Amniotic stem cell (primary cell): ENCODE measurements at places on chromosomes 3 and 15.

DNA sequence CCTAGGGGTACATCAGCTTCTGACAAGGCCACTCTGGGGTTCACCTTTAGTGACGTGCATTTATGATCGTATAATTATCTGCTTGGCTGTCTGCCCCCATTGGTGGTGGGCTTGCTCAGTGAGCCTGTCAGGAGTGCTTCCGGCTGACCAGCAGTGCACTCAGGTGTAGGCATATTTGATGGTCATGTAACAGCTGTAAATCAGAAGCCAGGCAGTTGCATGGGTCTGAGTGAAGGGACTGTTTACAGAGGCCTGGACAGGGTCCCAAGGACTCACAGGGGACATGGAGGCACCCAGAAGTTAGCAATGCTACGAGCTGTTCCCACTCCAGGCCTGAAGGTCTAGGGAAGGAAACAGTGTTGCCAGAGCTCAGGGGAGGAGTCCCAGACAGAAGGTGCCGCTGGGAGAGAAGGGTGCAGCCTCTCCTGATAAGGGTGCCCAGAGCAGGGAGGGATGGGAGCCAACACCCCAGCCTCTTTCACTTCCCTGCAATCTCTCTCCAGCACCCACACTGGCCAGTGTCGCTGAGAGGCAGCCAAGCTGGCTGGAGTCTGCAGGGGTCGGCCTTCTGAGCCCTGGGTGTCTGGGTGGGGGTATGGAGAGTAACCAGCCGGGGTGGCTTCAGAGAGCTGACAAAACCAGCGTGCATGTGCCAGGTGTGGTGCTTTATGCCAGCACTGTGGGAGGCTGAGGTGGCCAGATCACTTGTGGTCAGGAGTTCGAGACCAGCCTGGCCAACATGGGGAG, 61.3 kb upstream of the PRR23E start:
- no peak for DNase-seq

DNA sequence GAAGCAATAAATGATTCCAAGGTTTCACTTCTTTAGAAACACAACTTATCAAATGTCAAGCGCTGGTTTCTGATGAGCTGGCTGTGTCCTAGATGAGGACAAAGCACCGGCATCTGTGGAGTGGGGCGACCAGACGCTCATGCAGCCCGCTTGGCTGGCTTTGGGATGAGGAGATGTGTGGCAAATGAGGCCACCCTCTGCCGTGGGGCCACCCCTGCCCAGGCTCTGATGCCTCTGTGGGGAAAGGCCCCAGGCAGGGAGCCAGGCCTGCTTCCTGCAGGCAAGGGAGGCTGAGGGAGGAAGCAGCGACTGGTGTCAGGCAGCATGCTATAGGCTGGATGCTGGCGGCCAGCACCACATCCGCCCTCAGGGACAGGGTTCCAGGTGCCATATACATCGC, 102.9 kb downstream of the HERC2 start:
- no peak for DNase-seq

- DNase-seq, result no peak
Measured at GRCh38 chr3:177783767-177784166, 586.5 kb upstream of the TBL1XR1 start.

DNA sequence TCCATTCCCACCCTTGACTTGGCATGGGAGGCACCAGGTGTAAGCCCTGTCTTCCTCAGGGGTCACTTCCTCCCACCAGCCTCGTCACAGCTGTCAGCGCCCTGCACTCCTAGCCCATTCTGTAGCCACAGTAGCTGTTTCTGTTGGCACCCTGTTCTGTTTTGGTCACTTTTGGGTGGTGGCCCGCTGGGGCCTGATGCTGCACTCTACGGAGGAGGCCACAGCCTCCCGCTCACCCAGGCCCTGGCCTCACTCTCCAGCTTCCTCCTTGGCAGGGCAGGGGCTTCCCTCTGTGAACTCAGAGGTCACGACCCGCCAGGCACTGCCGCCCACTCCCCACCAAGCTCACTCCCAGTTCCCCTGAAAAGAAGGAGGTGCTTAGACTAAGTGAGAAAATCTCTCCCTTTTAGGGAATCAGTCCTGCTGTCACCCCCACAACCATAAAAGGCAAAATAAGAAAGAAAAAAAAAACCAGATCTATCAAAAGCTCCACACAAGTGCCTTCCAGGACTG, 68.4 kb downstream of the MGLL start:
- DNase-seq, result no peak

DNA sequence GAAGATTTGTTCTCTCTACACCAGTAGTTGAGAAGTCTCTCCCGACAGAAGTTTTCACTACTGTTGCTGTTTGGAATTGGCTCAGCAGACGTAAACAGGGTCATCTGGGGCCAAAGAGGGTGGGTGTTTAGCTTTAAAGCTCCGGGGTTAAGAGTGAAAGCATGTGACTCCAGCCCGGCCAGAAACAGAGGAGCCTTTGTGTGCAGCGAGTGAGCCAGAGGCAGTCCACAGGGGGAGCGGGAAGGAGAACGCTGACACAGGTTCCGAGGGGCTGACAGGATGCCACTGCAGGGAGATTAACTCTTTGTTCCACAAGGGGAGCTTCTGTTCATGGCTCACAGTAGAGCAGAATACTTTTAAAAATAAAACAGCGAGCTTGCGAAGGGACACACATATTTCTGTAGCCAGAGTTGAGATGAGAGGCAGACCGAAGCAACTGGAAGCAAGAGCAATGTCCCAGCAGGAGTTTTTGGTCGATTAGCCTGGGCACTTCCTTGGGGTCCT, 26.9 kb downstream of the BMF start:
- DNase-seq, result no peak

DNA sequence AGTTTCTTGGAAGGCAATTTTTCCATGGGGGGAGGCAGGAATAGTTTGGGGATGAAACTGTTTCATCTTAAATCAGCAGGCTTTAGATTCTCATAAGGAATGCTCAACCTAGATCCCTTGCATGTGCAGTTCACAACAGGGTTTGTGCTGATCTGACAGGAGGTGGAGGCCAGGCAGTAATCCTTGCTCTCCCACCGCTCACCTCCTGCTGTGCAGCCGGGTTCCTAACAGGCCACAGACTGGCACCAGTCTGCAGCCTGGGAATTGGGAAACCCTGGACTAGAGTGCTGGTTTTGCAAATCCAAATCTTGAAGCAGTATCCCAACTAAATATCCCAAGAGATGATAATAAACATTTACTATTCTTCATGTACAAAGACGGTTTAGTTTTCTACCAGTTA, 256.3 kb upstream of the TMCO5A start:
- no peak for DNase-seq

DNA sequence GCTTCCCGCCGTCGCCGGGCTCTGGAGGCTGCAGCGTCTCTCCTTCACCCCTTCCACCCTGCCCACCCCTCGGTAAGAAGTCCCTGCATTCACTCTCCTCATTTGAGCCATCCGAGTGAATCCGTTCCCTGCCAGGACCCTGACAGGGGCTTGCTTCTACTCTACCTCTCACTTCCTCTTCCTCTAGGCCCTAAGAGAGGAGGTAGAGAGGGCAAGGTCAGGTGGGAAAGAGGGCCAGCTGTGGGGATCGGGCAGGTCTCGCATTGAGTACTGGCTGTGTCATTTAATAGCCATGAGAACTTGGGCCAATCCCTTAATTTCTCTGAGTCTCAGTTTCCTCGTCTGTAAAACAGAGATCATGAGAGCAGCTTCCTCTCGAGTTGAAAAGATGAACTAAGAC, 283.6 kb downstream of the UACA start:
- DNase-seq, result no peak

DNA sequence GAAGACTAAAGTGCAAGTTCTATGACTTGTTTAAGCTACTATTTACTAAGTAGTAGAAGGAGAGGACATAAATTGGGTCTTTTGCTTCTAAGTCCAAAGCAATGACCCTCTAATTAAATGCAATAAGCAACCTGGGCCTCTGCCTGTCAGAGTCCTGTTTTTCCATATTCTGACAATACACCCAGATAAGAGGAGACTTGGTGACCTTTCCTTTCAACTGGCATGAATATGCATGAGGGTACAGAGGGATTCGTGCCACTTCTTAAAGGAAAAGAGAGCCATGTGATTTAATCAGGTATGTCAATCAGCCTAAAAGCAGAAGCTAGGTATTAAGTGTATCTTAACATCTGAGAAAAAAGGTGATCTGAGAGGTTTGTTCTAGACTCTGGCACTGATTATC, 50.7 kb upstream of the FGF7 start:
- DNase-seq, result no peak

DNA sequence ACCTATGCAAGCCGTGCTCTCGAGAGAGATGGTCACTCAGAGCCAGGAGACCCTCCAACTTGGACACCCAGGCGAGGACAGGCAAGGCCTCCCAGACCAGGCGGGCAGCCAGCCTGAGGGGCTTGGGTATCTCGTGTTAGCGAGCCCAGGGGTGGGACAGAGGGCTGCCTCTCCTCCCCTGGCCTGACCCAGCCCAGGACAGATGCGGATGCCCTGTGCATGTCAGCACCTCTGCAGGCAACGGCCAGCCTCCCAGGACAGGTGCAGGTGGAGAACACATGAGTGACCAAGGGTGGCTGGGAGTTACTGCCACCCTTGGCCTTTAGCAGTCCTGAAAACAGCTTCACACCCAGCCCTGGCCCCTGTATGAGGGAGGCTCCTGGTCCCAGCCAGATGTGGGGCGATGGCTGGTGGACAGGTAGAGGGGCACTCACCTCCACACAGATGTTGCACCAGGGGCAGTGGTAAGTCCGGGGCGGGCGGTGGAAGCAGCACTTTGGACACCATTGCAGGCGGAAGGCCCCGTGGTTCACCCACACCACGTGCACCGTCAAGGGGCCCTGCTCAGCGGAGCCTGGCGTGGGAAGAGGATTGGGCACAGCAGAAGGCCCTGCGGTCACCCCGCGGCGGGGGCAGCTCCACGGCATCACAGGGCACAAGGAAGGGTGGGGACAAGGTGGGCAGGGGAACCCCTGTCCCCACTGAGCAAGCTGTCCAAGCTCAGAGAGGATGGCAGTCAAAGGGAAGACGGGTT, 2.1 kb downstream of the ZDHHC19 start:
- DNase-seq, result no peak

DNA sequence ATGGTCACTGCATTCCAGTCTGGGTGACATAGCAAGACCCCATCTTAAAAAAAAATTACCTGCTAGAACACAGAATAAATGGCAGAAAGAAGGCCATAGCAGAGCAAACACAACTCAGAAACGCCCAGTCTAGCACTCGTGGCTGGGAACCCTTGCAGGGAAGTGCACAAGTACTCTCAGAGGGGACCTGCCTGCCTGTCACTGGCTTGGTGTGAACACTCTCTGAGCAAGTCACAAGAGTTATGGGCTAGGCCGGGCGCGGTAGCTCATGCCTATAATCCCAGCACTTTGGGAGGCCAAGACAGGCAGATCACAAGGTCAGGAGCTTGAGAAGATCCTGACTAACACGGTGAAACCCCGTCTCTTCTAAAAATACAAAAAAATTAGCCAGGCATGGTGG, 17.2 kb downstream of the SFMBT1 start:
- no peak for DNase-seq

DNA sequence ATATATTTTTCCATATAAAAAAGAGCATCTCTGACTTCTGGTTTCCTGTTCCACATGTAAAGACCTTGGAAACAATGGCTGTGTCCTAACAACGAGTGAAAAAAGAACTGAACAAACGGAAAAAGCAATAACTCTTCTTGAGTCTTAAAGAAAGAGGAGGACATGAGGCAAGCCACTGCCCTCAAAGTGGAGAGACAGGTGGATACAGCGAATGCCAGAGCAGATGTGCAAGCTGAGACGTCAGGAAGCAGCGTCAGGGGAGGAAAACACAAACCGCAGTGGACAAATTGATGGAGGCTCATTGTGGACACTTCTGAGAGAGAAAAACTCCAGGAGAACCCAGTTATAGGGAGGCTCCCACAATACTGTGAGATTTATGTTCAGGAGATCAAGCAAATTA, 208.0 kb upstream of the MME start:
- DNase-seq, result no peak

DNA sequence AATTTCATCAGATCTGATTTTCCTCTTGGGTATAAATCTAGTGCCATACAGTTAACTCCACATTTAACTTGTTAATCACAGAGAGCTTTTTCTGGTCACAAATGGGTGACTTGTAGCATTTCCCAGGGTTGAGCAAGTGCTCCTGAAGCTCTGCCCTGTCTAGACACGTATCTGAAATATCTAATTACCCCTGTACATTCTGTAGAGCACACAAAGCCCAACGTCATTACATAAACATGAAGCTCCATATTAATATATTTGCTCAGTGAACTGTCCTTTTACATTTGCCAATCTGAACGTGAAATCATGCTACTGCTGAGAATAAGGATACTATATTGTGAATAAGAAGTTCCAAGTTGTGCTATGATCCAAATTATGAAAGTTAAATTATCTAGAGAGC, 49.0 kb downstream of the THBS1 start:
- DNase-seq, result no peak

DNA sequence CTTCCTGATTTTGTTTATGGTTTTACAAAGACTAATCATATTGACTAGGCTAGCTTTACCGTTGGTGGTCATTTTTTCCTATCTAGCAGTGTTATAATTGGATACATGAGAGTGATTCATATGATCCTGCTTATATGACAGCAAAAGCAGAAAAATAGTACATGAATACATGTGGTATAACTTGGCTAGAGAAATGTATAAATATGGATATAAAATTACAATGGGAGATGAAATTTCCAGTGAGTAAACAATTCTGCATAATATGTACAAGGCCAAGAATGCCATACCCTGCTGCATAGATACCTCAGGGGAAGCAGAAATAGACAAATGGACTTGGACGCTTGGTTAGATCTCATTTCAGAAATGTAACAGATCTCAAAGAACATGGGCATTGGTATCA, 103.1 kb downstream of the DTWD1 start:
- no peak for DNase-seq

DNA sequence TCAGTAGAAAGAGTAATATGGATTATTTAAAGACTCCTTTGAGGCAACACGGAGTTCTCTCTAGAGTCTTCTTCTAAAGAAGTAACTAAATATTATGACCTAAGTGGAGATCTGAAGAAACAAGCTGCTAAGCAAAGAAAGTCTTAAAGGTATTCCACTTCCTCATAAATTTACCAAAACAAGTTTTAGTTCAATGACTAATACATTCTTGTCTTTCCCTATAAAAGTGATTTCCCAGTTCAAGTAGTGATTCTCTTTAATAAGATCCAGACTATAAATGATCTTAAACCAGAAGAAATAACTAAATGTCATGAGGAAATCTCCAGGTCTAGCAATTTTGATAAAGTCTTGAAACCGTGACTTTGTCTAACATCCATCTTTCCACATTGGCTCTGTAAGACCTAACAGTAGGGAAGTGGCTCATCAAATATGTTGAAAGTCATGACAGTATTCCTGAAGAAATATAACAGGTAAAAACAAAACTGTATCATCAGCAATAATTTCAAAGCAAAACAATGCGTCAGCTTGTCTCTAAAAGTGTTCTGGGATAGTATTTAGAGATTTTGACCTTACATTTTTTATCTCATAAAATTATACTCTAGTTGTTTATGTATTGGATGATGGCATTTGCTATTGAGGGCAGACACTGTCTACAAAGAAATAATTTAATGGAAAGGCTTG, 51.8 kb upstream of the NEDD4 start:
- no peak for DNase-seq
